ENCODE measurements at places on chromosomes 7 and 10.

GRCh38 chr10:6537770-6538169 is 42.3 kb downstream of the PRKCQ start:
- DNase-seq: no peak

DNA sequence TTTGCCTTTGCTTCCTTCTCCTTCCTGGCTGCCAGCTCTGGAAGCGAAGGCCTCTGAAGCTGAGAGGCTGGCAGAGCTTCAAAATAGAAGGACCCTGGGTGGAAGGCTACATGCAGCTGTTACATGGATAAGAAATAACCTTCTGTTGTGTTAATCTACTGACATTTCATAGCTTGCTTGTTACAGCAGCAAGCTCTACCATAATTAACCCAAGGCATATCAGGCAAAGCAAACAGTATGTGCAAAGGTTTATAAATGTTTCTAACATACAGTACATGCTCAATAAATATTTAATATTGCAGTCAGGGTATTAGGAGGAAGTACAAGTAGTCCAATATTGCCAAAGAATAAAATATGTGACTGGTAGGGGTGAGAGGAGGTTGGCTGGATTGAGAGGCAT is 55.6 kb upstream of the MKLN1 start:
- DNase-seq: no peak

DNA sequence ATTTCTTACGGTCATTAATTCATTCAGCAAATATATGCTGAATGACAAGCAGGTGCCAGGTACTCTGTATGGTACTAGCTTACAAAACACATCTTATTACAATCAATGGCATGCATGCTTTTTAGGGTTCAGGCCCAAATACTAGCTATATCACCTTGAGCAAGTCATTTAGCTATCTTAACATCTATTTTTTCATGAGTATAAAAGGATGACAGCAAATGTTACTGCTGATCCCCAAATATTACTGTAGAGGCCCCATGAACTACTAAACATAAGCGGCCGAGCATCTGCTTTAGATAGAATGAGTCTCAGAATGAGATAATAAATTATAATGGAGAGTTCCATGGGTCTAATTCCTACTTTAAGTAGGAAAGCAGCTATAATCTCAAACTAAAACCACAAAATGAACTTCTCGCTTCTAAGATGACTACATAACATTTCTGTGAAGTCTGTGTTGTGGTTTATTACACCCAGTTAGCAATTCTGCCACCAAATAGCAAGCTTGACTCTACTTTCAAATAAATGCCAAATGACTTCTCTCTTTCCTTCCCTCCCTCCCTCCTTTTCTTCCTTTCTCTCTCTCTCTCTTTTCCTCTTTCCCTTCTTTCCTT is 113.7 kb upstream of the LRRN3 start:
- DNase-seq: no peak

- DNase-seq: no peak
Observed at GRCh38 chr7:119026391-119026790, 801.9 kb downstream of the ANKRD7 start.

GRCh38 chr10:47035819-47036337 is 124.7 kb downstream of the PTPN20 start:
- no peak for DNase-seq

DNA sequence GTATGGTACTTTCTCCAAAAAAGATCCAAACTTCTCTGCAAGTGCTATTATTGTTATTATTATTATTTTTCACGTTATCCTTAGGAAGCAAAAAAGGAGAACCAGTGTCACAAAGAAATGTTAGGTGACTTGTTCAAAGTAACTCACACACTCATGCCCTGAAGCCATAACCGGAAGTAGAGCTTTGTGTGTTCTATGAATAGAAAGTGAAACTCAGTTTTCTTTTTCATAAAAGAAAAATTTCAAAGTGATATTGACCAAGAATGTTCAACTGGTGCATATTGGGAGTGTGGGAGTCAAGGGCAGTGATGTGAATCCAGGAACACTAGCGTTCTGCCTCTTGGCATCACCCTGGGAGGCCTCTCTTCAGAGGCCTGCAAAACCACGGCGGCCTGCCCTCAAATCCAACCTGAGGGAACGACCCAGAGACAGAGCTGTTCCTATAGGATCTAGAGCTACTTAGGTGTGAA is 106.1 kb downstream of the PRKCQ start:
- DNase-seq: no peak

- peak; percentile 18 for DNase-seq
Observed at GRCh38 chr7:38507384-38507783, 123.8 kb downstream of the AMPH start.

DNA sequence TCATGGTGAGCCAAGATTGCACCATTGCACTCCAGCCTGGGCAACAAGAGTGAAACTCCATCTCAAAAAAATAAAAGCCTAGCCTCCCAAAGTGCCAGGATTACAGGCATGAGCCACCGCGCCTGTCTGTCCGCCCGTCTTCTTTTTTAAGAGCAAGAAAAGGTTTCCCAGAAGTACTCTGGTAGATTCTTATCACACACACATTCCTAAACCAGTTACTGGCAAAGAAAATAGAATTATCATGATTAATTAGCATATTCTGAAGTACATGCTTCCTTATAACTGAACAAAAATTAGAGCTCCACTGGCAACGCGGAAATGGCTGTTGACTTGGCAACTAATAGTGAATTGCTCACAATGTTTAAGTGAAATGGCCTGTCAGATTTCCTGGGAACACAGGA is 87.0 kb downstream of the ADK start:
- DNase-seq: no peak

DNA sequence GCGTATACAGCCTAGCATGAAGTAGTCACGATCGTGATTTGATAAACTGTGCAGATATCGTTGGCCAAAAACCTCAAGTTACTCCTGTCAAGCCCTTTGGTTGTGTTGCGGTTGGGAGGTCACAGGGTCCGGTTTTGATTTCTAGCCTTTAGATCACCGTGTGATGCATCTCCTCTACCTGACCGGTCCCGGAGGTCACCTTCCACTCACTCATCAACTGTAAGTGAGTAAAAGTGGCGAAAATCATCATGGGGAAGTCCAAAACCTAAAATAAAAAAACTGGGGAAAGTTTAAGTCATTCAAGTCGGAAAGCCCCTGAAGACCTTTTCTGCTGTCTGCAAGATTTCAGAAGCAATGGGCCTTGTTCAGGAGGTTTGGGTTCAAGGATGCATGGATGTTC is 62.8 kb downstream of the ADARB2 start:
- DNase-seq: no peak

- DNase-seq: peak; percentile 34
Observed at GRCh38 chr7:6705959-6706665, 635 bp downstream of the ZNF12 start.

DNA sequence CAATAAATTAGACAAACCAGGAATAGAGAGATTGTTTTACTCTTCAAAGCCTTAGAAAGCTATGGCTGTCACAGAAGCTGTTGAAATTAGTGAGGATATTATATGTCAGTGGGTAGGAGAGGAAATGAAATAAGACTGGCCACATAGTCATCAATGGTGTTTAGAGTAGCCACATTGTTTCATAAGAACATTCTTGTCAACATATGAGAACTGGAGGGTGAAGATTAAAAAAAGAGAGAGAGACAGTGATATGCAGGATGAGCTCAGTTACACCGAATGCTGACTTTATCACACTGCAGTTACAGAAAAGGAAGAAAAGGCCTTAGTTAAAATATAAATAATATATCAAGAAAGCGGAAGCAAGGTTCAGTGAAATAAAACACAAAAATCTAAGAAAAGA is 412.0 kb downstream of the CNTNAP2 start:
- no peak for DNase-seq

- DNase-seq: no peak
Observed at GRCh38 chr10:51590818-51591217, 108.6 kb downstream of the CSTF2T start.
